ENCODE measurements at places on chromosomes 11 and 22. TPM values are rescaled to one million over a fixed set of nuclear protein-coding genes. Genes with fewer than 3 reads are reported as not detected.

Gene KRTAP5-8
- 0.24 TPM for total RNA-seq

Gene H19
- 17,961 TPM for total RNA-seq

Gene ANO9
- 31.0 TPM for total RNA-seq

Gene NPAS4
- total RNA-seq, result not detected

Gene CTSW
- not detected for total RNA-seq

Gene DEUP1
- 1.7 TPM for total RNA-seq

Gene IRAG1
- total RNA-seq, result 5.4 TPM

Gene FXYD6
- 28.5 TPM for total RNA-seq

DNA sequence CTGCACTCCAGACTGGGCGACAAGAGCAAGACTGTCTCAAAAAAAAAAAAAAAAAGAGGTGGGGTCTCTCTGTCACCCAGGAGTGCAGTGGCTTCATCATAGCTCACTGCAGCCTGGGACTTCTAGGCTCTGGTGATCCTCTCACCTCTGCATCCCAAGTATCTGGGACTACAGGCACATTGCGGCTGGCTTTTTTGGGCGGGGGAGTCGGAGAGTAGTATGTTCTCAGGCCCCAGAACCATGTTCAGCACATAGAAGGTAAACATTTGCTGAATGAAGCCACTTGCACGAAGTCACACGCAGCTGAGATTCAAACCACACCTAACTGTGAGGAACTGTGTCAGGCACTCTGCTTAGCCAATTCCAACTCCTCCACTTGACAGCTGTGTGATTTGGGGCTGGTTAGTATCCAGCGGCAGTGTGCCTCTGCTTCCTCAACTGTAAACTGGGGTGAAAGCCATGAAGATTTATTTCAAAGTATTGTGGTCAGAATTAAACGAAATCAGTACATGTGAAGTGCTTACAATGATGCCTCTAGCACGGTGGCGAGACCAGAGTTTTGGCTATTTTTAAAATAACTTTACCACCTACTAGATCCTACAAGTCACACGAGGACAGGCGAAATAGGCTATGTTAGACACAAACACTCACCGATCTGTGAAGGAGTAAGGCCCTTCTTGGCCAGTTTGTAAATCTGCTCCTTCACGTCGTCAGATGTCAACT lies 789 bp downstream of the RPS13 start:
- peak overlapping the region; percentile 99 for H3K4me3 ChIP-seq
- H3K4me1 ChIP-seq, result peaks cover 20% of the 10 kb centered on the region
- H3K36me3 ChIP-seq, result peaks cover 19% of the 10 kb centered on the region
- H3K27me3 ChIP-seq, result no peaks in the 10 kb centered on the region
- peak overlapping the region; percentile 98 for H3K27ac ChIP-seq
- DNase-seq, result no peak

DNA sequence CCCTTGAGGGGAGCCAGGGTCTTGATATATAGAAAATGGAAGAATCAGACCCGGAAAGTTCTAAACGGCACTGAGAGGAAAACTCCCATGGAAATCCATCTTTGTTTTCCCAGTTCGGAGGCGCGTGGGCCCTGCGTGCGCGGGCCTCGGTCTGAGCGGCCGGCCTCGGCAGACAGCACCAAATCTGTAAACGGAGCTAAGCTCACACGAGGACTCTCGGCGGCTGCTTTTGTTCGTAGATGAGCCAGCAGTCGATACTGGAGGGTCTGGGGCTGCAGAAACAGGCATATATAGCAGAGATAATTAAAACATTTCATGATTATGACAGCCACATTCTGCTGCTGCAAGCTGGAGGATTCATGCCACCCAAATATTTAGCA lies 68.5 kb upstream of the PPARA start:
- H3K4me3 ChIP-seq, result no peak overlapping the region
- H3K36me3 ChIP-seq, result no peaks in the 10 kb centered on the region
- no peaks in the 10 kb centered on the region for H3K4me1 ChIP-seq

GRCh38 chr22:19011075-19011474 lies 75.0 kb upstream of the PRODH start:
- H3K4me3 ChIP-seq, result no peak overlapping the region
- H3K4me1 ChIP-seq, result no peaks in the 10 kb centered on the region
- H3K36me3 ChIP-seq, result no peaks in the 10 kb centered on the region
- DNase-seq, result no peak

DNA sequence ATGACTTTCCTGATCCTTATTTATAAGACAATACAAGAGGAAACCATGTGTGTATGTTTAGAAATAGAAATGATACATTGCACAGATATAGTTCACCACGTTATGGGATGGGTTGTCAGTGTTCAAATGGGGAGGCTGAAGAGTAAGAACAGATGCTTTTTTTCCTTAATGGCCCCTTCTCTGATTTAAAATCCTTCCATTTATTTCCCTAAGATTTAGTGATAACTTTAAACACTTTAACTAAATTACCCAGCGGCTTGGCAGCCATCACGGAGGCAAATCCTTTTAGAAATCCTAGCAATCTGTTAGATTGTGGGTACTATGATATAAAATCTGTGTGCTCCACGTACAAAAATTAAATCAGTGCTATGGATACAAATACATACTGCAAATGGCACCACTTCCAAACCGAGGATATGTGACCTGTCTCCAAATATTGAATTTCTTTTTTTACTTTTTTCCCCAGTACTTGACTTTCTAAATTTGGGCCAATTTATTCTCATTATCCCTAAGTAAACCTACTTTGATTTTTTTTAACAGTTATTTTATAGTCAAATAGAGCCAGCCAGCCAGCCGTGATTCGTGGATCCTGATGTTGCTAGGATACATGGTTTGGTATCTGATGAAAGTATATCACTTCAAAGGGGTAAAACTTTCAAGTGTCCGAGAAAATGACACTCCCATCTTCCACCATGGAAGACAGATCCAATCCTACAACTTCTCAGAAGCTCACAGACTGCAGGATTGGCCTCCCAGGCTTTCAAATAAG lies 46.1 kb downstream of the BDNF start:
- H3K4me3 ChIP-seq, result no peak overlapping the region
- no peak for DNase-seq
- no peak overlapping the region for H3K27ac ChIP-seq
- H3K4me1 ChIP-seq, result no peaks in the 10 kb centered on the region
- no peaks in the 10 kb centered on the region for H3K27me3 ChIP-seq
- H3K36me3 ChIP-seq, result peaks cover 9% of the 10 kb centered on the region

DNA sequence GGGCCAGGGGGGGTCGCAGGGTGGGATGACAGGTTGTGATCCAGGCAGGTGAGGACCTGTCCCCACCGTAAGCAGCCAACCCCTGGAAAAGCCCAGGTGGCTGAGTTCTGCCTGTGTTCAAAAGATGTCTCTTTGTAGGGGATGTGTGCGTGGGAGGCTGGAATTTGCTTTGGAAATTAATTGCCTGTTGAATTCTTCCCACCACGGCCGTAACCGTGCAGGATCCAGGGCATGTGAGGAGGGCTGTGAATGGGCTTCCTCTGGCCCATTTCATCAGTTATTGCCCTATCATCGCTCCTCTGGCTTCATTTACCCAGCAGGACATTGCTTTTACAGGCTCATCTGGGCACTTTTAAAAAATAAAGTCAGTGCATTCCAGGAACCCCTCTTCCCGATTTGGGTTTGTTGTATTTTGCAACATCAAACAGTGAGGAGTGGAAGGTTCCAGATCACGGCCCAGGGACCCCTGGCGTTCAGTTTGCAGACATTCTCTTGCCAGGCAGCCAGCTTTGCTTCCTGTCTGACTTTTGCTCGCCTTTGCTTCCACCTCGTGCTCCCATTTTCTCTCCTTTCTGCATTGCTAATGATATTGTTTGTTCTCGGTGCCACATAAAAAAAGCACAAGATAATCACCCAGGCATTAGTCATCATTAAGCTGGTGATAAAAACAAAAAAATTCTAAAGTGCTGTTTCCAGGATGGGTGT lies 1306.6 kb downstream of the BRD1 start:
- DNase-seq, result no peak
- no peaks in the 10 kb centered on the region for H3K36me3 ChIP-seq
- no peak overlapping the region for H3K27ac ChIP-seq
- H3K27me3 ChIP-seq, result peaks cover 23% of the 10 kb centered on the region
- H3K4me3 ChIP-seq, result no peak overlapping the region
- H3K4me1 ChIP-seq, result peaks cover 4% of the 10 kb centered on the region

DNA sequence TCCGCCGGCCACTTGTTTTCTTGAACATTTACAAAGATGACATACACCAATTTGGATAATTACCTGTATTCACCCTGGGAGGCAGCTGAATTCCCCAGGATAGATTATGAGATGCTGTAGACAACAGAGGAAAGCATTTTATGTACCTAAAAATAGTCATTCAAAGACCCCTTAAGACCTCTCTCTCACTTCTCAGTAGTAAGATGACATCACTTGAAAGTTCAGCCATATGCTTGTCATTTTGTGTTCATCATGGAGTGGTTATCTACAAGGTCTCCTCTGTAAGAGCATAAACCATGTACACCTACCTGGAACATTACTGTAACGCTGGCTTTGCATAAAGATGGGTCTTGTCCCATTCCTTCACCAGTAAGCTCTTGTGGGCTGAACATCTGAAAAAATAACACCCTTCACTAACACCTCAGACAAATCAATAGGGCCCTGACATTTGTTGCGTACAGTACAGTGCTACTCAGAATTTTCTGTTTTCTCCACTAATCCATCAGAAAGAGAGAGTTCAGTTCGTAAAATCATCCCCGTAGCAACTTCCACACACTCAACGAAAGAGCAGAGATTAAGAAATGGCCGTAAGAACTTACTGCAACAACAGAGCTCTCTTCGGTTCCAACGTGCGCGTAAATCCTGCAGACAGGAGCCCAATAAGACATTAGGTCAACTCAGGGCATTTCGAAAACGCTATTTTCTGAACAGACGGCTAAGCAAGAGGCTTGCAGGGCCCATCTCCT lies 15.6 kb upstream of the WDR74 start:
- peaks cover 29% of the 10 kb centered on the region for H3K36me3 ChIP-seq
- H3K27me3 ChIP-seq, result no peaks in the 10 kb centered on the region
- peak overlapping the region; percentile 99 for H3K27ac ChIP-seq
- H3K4me3 ChIP-seq, result peak overlapping the region; percentile 98

GRCh38 chr22:29396126-29396525 lies 7.8 kb upstream of the AP1B1 start:
- no peak overlapping the region for H3K4me3 ChIP-seq
- DNase-seq, result no peak
- no peaks in the 10 kb centered on the region for H3K36me3 ChIP-seq
- H3K27me3 ChIP-seq, result peaks cover 4% of the 10 kb centered on the region
- peaks cover 3% of the 10 kb centered on the region for H3K4me1 ChIP-seq

GRCh38 chr11:22807391-22807790 lies 22.2 kb downstream of the SVIP start:
- H3K27ac ChIP-seq, result no peak overlapping the region
- no peak overlapping the region for H3K4me3 ChIP-seq
- DNase-seq, result no peak
- H3K4me1 ChIP-seq, result no peaks in the 10 kb centered on the region

DNA sequence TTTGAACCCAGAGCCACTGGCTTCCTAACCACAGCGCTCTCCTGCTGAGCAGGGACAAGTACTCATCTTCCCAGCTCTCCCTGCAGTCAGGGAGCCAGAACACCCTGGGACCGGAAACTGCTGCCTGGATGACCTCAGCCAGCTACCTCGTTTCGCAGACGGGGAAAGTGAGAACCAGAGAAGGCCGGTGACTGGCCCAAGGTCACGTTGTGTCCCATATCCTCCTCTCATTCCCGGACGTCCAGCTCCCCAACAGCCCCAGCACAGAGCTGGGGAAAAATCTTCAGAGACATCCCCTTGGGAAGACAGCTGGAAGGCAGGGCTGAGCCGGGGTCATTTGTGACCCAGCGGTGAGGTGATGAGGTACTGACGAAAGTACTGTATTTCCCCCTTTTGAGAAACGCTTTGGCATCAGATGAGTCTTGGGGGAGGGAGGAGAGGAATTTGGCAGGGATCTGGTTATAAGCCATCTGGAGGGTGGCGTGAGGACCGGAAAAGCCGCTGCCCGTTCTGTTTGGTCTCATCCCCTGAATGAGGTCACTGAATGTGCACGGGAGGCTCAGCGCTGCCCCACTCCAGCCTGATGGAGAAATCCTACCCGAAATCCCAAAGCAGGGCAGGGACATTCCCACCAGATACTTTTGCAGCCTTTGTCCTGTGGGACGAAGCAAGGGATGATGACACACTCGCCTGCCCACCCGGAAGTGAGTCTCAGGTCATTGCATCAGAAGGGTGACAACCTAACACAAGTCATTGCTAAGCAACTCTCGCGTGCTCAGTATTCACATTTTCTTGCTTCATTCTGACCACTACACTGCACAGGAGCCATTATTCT lies 41.1 kb downstream of the LIF start:
- H3K4me1 ChIP-seq, result peaks cover 20% of the 10 kb centered on the region
- peaks cover 23% of the 10 kb centered on the region for H3K27me3 ChIP-seq
- DNase-seq, result no peak
- H3K4me3 ChIP-seq, result no peak overlapping the region
- H3K36me3 ChIP-seq, result no peaks in the 10 kb centered on the region

GRCh38 chr11:119741369-119742262 lies 12.6 kb upstream of the NECTIN1 start:
- no peaks in the 10 kb centered on the region for H3K36me3 ChIP-seq
- peaks cover 48% of the 10 kb centered on the region for H3K27me3 ChIP-seq
- peak; percentile 53 for DNase-seq
- H3K4me3 ChIP-seq, result peak overlapping the region; percentile 60
- peak overlapping the region; percentile 82 for H3K27ac ChIP-seq
- H3K4me1 ChIP-seq, result peaks cover 36% of the 10 kb centered on the region

DNA sequence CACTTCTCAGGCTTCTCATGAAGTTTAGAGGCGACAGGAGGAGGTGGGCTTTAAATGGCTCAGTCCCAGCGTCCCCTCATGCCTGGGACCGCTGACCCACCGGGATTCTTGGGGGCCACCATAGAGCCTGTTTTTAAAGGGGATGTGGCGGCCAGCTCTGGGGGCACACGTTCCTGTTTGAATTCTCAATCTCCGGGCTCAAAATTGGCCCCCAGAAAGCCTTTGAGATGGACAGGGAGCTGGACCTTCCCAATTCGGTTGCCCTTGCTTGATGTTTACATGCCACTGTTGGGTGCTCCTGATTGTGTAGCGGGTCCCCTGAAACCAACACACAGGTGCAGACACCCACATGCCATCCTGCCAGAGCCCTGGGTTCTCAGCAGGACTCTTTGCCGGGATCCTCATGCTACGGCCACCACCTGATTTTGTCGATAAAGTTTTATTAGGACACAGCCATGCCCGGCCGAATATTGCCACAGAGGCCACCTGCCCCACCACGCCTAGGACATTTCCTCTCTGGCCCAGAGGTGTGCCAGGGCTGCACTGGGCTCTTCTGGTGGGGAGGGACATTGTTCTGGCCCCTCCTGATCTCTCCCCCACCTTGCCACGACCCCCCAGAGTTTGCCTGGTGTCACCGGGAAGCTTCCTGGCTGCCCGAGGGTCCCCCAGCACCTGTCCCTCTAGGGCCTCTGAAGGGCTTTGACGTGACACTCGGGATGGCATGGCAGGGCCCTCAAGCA lies 71.6 kb downstream of the KCNQ1 start:
- peaks cover 26% of the 10 kb centered on the region for H3K27me3 ChIP-seq
- no peaks in the 10 kb centered on the region for H3K36me3 ChIP-seq
- DNase-seq, result peak; percentile 8
- H3K4me3 ChIP-seq, result no peak overlapping the region
- no peak overlapping the region for H3K27ac ChIP-seq
- H3K4me1 ChIP-seq, result peaks cover 3% of the 10 kb centered on the region

GRCh38 chr11:11186249-11186648 lies 166.8 kb downstream of the CSNK2A3 start:
- no peak overlapping the region for H3K4me3 ChIP-seq
- no peak for DNase-seq
- no peak overlapping the region for H3K27ac ChIP-seq
